Posterior cingulate gyrus (tissue), 11 donors: ENCODE measurements at places on chromosomes 1 and 21.
A peak's percentile ranks its signal among the peaks of the same experiment; 100 is the strongest.

DNA sequence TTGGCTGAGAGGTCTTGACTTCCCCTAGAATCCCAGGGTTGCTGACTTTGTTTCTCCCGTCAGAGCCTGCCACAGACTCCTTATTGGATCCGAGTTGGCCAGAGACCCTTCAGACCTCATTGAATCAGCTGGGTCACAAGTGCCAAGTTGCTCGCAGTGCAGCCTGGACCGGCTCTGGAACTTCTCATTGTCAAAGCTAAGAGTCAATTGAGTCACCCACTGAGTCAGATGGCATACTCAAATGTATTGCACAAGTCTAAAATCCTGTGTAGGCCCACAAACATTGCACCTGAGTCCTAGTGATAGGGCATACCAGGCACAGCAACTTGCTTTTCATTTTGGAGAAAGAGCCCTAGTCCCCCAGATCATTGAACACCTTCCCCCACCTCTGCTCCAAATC is 20.4 kb upstream of the SCAF4 start:
- no peak for DNase-seq

- no peak for DNase-seq
These were observed 47.0 kb downstream of the C1orf198 start for GRCh38 chr1:230821346-230821745.

GRCh38 chr1:165138960-165139359 is 217.6 kb downstream of the LMX1A start:
- DNase-seq = no peak

GRCh38 chr1:40652468-40652867 is 13.0 kb downstream of the RIMS3 start:
- no peak for DNase-seq

- no peak for DNase-seq
These were observed 50.5 kb downstream of the CNN3 start for GRCh38 chr1:94876362-94876761.

GRCh38 chr1:26203642-26204318 is 13.4 kb downstream of the CATSPER4 start:
- no peak for DNase-seq

DNA sequence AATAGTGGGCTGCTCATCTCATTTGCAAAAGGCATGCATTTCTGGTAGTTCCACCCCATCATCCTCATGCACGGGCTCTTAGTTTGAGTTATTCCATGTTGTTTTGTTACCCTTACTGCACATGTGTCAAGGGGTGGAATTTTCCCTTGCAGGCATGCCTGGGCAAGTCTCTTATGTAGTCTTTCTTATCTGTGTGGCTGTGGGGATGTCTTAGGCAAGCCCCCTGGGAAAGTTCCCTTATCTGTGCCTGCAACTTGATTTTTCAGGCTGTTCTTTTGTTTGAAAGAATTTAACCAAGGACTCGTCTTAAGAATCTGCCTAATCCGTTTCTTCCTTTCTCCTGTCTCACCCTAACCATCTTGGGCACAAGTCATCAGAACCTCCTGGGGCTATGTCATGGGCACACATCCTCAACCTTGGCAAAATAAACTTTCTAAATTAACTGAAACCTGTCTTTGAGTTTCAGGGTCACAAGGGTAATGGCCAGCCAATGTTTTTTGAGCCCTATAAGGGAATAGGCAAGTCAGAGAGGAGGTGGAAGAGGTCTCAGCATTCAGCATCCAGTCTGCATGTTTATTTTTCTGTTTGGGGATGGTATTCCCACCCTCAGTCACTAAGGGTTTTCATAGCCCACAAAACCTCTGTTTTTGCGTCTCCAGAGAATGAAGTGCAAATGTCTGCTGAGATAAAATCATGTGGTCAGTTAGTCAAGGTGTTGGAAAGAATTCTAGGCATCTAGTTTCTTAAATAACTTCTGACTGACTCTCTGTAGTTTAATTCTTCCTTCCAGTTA is 579.7 kb downstream of the PLA2G4A start:
- no peak for DNase-seq

GRCh38 chr1:177283380-177283779 is 112.6 kb downstream of the BRINP2 start:
- DNase-seq = no peak

DNA sequence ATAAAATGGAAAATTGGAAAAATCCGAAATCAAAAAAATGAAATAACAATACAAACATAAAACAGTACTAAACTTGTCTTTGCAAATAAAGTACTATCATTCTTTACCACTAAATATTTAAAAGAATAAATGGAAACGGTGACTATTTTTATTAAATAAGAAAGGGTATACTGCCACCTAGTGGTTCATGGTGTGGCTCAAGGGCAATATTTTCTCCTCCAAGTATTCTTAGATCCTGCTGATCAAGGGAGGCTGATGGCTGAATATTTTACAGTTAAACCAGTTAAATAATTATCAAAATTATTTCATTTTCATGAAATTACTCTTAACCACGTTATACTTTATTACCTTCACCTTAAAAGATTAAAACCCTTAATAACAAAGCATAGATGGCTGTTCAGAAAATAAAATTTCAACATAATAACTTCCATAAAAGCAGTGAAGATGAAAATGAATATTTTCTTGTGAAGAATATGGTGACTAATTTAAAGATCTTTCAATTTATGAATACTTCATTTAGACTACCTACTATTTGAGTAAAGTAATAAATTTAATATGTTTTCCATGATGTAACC is 1793.9 kb downstream of the NCAM2 start:
- DNase-seq = no peak

- no peak for DNase-seq
These were observed 13.3 kb upstream of the S100A2 start for GRCh38 chr1:153578936-153579335.

GRCh38 chr1:85134583-85135391 is 66.0 kb downstream of the SYDE2 start:
- peak; percentile 64 for DNase-seq

- no peak for DNase-seq
These were observed 24.6 kb downstream of the IER5 start for GRCh38 chr1:181113059-181113641.

DNA sequence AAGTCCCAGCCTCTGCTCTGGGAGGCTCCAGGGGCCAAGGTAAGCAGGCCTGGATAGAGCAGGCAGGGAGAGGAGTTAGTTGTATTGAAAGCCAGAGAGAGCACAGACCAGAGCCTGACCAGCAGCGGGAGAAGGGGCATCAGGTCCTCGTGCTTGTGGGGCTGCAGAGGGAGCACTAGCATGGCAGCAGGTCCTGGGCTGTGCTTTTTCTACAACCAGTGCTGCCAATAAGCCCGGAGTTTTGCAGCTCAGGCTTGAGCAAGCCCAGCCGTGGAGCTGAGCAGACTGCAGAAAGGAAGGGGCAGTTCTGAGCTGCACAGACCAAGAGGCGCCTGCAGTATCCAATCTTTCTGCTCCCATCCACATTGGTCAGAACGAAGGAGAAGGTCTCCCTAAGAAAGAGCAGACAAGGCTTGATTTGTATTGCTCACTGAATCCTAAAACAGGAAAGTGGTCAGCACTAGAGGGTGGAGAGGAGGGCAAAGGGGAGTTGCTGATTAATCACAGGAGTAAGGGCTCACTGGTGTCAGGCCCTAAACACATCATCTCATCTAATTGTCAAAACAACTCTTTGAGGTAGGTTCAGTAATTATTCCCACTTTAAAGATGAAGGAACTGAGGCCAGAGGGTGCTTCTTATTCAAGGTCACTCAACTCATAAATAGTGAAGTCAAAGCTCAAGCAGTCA is 2.7 kb downstream of the DENND2D start:
- DNase-seq = no peak

DNA sequence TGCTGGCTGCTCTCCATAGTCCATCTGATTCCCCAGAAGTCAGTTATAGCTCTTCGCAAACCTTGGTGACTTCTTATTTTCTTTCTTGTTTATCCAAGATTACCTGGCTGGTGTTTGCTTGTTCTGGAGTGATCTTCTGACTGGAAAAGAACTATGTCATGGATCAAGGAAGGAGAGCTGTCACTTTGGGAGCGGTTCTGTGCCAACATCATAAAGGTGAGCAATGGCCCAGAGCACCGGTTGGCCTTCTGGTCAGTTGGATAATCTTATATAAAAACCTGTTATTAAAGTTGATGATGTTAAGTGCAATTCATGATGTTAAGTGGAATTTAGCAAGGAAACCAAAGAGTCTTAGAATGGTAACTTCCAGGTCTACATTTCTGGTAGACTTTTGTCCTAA is 672 bp downstream of the DHDDS start:
- DNase-seq = no peak

- DNase-seq = no peak
These were observed 147.1 kb upstream of the ARHGEF16 start for GRCh38 chr1:3307359-3307758.

DNA sequence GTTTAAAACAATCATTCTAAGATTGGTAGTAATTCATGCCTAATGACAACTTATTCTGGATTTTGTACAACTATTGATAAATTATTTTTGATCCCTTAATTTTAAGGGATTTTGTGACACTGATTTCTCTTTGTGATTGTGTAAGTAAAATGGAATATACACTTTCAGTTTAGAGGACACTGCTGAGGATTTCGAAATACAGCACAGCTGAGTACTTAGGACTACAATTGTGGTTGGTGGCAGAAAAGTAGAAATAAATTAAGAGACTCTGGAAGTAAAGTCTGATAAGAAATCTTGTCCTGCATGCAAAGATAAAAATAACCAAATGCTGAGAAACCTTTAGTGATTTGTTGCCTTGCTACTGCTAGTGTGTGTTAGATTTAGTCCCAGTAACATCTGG is 40.0 kb downstream of the TYW3 start:
- no peak for DNase-seq

GRCh38 chr1:21623410-21623961 is 45.7 kb downstream of the RAP1GAP start:
- DNase-seq = no peak

GRCh38 chr21:28540514-28540913 is 452.2 kb downstream of the LTN1 start:
- DNase-seq = no peak

DNA sequence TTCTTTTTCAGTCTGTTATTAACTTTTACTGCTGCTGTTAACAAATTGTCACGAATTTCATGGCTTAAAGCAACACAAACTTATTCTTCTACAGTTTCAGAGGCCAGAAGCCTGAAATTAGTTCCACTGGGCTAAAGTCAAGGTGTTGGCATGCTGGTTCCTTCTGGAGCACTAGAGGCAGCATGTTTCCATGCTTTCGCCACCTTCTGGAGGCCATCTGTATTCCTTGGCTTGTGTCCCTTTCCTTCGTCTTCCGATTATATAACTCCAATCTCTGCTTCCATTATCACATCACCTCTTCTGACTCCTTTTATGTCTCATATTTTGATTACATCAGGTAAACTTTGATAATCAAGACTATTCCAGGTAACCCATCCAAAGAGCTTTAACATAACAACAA is 1742.1 kb downstream of the BRINP3 start:
- DNase-seq = no peak

DNA sequence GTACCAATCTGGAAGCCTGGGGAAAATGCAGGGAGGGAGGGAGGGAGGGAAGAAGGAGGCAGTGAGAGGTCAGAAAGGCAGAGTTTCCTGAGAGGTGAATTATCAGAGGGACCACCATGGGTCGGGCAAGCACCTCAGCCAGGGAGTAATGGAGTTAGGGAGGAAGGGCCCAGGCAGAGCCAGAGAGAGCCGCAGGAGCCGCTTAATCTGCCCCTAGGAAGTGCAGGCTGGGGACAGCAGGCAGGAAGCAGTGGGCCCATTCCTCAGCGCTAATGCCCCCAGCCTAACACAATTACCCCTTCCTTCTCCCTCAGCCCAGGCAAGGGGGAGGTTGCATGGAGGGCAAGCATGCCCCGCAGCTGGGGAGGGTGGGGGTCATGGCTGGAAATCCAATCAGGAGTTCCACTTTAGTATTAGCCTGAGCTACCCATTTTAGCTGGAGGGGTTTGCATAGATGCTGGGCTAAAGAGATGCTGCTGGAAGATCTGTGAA is 109.0 kb downstream of the TMEM53 start:
- peak; percentile 66 for DNase-seq

DNA sequence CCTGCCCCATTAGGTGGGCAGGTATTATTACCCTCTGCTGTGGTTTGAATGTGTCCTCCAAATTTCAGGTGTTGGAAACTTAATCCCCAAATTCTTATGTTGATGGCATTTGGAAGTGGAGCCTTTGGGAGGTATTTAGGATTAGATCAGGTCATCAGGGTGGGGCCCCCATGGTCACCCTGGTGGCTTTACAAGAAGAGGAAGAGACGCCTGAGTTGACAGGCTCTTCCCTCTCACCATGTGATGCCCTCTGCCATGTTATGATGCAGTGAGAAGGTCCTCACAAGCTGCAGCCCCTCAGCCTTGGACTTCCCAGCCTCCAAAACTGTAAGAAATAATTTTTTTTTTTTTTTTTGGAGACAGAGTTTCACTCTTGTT is 8.8 kb upstream of the THEMIS2 start:
- DNase-seq = no peak

- no peak for DNase-seq
These were observed 286.2 kb upstream of the POU3F1 start for GRCh38 chr1:38332649-38333310.

GRCh38 chr1:117696561-117696960 is 90.7 kb downstream of the TENT5C start:
- no peak for DNase-seq

DNA sequence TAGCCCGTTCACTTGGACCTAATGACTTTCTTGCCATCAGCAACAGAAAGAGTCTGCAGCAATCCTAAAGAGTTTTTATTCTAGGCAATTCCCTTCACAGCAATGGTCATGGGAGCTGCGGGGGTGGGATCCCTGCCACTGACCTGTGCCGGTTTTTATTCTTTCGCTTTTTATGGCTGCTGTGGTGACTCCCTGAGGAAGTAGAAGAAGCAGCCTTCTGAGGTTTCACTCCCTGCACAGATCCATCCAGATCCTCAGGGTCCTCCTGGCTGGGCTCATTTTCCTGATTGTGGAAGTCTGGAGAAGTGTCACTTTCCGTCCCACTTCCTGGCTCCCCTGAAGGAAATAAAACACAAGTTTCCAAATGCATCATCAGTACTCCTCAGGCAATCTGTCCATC is 12.9 kb downstream of the MEAF6 start:
- DNase-seq = no peak

DNA sequence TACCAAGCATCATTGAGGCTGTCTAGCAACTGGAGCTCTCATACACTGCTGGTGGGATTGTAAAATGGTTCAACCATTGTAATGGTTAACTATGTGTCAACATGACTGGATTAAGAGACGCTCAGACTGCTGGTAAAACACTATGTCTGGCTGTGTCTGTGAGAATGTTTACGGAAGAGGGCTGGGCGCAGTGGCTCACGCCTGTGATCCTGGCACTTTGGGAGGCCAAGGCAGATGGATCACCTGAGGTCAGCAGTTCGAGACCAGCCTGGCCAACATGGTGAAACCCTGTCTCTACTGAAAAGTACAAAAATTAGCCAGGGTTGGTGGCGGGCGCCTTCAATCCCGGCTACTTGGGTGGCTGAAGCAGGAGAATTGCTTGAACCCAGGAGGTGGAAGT is 4.8 kb upstream of the FCRLA start:
- DNase-seq = no peak

GRCh38 chr1:116412898-116413297 is 39.9 kb downstream of the ATP1A1 start:
- no peak for DNase-seq
